Right renal cortex interstitium (tissue), 3 donors: ENCODE measurements at places on chromosomes 2 and 18. TPM values are rescaled to one million over a fixed set of nuclear protein-coding genes. Genes with fewer than 3 reads are reported as not detected.

DNA sequence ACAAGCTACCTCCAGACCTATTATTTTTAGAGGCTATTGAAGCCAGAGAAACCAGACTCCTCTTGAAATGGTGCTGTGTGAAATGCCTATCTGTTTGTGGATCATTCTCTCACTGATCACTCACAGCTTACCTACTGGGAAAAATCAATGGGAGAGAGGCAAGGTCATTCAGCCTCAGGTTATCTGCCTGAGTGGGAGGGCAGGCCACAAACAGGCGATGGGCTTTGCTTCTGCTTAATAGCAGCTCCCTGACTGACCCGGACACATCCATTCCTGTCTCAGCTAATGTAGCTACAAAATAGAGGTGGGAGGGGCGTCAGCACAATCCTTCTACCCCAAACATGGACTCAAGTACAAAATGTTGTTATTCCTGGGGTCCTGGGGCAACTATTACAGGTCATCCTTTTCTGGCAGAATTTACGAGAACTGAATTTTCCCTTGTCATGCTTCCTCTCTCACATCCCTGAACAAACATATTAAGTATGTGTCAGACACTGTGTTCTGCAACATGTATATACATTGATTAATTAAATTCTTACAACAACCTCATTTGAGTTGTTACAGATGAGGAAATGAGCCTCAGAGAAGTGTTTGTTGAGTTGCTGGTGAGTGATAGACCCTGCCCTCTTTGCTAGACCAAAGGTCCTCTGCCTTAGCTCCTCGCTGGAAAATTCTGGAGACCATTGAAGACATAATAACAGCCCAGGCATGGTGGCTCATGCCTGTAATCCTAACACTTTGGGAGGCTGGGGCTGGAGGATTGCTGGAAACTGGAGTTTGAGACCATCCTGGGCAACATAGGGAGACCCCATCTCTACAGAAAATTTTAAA lies 60.5 kb downstream of the CDK15 start:
- DNase-seq, result no peak

DNA sequence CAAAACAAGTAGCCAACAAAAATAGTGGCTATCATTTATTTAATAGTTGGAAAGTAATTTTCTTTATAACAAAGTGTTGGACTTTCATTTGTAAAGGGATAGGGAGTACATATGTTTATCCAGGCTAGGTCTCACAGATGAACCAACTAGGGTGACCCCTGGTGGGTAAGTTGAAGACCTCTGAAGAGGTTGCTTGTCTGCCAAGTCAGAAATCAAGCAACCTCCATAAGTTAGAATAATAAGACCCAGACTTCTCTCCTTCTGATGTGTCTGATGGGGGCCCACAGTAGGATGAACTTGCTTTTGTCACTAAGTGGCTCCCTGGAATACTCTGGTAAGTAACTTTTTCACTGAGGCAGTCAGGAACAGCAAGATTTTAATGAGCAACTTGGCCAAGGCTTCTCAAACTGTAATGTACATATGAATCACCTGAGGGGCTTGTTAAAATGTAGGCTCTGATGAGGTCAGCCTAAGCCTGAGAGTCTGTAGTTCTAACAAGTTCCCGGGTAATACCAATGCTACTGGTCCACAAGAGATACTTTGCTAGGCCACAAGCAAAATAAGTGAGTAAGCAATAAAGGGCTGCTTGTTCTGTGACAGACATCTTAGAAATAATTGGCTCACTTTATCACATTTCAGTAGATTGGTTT lies 319.6 kb downstream of the PIK3C3 start:
- DNase-seq, result no peak

- no peak for DNase-seq
Observed at GRCh38 chr2:10169581-10169980, 47.0 kb downstream of the RRM2 start.

ADRA2B gene
- 3.8 TPM for polyA plus RNA-seq

CRYGC gene
- polyA plus RNA-seq, result not detected

GRCh38 chr2:43605079-43605655 lies 9.3 kb upstream of the THADA start:
- no peak for DNase-seq

GRCh38 chr18:79502782-79503181 lies 107.1 kb downstream of the NFATC1 start:
- DNase-seq, result no peak

CAPN14 gene
- 0.06 TPM for polyA plus RNA-seq

DNA sequence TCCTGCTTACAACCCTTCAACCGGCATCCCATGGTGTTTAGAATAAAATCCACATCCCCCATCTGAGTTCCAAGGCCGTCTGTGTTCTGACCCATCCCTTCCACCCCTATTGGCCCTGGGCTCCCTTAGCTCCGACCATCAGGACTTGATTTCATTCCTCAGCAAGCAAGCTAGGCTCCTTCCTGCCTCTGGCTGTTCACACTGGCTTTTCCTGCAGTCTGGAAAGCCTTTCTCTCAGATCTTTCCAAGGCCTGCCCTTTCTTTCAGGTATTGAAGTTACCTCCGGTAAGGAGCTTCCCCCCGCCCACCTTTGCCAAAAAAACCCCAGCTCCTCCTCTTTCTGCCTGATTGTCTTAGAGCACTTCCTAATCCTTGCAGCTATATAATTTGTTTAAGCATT lies 86.8 kb downstream of the CLIP4 start:
- no peak for DNase-seq

TUBA3E gene
- polyA plus RNA-seq, result not detected

DNA sequence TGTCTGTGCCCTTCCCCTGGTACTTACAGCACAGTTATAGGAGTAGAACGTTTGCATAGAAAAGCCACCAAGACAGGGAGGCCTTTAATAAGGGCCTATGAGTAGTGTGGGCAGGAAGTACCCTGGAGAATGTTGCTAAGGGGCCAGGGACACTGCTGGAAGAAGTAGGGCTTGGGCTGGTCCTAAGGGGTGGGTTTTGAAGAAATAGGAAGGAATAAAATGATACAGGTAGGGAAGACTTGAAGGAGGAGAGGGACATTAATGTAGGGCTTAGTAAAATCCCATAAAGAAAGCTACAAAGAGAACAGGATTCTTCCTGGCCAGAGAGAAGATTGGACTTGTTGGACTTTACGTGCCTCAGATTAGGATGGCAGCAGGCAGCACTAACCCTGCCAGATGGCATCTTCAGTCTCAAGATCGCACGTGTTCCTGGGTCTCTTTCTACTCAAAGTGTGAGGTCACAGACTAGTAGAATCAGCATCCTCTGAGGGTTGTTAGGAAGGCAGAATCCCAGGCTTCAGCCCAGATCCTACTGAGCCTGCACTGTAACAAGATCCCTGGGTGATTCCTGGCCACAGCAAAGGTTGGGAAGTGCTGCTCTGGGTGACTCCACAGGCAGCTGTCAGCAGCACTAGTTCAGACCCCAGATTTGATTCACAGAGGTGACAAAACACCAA lies 39.2 kb downstream of the EPAS1 start:
- no peak for DNase-seq

ALK gene
- 0.29 TPM for polyA plus RNA-seq

DNA sequence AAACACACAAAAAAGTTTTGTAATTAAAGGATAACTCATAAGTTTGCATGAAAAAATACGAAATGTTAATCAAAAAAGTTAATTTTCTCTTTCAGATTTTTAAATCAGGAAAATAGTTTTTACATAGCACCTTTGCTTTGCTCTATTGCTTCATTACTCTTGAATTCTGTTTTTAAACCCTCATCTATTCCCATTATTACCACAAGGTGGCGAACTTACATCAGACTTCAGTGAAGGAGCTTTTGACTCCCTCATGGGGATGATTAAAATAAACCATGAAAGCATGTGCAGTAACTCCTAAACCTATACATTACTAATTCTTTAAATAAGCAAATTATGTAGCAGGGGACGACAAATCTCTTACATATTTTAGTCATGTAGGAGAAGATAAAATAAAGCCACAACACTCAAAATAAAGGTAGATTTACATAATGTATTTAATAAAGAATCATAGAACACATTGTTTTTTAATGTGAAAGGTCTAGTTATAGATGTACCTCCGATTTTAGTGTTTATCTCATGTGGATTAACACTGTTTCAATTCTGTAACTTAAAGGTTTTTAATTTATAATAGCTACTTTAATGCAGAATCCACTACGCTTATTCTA lies 105.2 kb downstream of the NETO1 start:
- DNase-seq, result peak; percentile 31

GRCh38 chr2:209602259-209602658 lies 169.4 kb upstream of the UNC80 start:
- DNase-seq, result no peak

ZC3H6 gene
- 9.6 TPM for polyA plus RNA-seq

DNA sequence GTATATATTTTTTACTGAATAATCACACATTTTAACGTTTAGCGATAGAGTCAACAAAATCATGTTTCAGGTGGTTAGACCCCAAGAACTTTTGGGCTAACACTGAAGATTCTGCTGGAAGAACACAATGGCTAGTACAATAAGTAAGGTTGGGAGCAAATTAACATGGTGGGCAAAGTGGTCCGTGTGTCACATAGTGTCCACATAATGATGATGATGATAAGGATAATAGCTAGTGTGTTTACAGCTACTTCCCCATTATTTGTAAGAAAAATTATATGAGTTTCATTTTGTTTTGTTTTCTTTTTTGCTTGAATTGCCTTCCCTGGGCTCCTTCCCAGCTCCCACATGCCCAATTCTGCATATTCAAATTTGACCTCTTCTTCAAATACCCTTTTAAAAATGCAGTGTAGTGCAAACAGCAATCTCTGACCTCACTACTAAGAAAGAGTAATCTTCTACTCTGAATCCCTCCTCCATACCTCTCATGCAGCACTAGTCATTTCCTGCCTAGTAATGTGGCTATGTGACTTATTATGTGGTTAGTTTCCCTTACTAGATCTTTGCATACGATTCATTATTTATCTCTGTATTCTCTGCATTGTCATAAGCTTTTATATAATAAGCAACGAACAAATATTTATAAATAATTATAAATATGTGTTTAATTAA lies 16.9 kb upstream of the VPS54 start:
- no peak for DNase-seq

- no peak for DNase-seq
Observed at GRCh38 chr2:127640082-127641072, 5.6 kb upstream of the GPR17 start.

DNA sequence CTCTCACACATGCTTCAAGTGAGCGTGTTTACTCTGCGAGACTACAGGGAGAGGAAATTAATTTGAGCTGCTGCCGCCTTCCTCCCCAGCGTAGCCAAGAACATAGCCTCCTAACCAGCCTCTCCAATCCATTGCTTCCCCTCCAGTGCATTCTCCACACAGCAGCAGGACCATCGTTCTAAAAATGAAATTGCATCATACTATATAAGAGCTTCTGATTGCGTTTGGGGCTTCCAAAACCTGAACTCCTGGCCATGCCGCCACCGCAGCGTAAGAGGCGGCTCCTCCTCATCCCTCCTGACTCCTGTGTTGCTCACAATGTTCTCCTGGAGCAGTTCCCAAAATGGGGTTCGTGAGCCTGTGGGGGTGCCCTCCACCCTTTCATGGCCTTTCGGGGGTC lies 142.1 kb downstream of the MYT1L start:
- no peak for DNase-seq

SOX11 gene
- 17.2 TPM for polyA plus RNA-seq
